ENCODE measurements at places on chromosomes 7 and 10.

DNA sequence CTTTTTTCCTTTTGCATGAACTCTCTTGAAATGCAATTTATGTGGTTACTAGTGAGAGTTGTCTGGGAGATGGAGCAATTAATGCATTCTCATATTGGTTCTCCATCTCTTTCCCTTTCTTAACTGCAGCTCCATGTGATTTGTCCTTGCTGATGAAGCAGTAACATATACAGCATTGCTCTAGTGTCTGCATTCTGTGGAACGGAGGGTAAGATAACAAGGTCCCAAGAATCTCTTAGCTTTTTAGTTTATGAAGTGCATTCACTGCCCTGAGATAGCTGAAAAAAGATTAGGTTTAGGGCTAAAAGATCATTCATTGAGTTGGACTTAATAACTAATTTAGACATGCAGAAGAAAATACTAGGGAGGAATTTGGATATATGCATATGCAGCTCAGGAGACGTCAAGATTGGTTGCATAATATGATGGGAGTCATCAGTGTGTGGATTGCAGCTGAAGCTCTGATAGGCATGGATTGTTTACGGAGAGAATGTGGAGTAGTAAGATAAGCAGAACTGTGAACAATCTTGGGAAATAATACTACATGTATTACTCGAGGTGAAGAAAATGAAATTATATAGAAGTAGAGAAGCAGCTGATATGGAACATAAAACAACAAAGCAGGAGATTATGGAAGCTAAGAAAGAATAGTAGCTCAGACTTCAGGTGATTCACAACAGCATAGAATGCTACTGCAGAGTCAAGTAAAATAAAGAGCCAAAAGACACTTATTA is 404.7 kb downstream of the ARL4A start:
- no peak for DNase-seq

GRCh38 chr7:149870274-149870673 is 3.5 kb upstream of the ATP6V0E2 start:
- DNase-seq, result no peak

DNA sequence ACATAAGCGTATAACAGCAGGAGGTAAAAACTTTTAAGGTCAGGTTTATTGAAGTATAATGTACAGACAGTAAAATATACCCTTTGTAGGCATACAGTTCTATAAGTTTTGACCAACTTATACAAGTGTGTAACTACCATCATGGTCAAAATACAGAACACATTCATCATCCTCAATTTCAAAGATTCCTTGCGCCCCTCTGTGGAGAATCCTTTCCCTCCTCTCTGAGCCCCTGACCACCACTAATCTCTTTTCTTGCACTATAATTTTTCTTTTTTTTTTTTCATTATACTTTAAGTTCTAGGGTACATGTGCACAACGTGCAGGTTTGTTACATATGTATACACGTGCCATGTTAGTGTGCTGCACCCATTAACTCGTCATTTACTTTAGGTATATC is 58.1 kb upstream of the CTTNBP2 start:
- DNase-seq, result no peak

- peak; percentile 39 for DNase-seq
Observed at GRCh38 chr7:83643012-83643411, 5.9 kb downstream of the SEMA3E start.
